Stimulated activated CD4-positive, alpha-beta T cell treated with anti-CD3 and anti-CD28 coated beads, Interleukin-1b, Interleukin-23, amount 100 ng/mL, for 24 hours (primary cell): ENCODE measurements at places on chromosomes 4 and X.

- no peak for DNase-seq
These were observed 33.9 kb downstream of the BMPR1B start for GRCh38 chr4:94791701-94792100.

DNA sequence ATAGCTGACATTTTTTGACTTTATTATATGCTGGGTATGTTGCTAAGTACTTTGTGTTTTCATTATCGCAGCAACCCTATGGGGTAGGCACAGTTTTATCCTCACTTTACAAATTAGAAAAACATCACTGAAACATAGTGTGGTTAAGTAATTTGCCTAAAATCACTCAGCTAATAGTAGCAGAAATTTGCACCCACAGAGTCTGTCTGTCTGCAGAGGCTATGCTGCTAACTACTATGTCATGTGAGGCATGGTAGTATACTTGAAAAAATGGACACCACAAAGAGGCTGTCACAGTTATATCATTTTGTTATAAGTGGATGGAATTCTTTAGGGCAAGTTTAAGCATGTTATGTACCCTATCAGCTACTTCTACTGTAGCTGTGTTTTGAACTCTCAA lies 69.0 kb downstream of the STAG2 start:
- no peak for DNase-seq

DNA sequence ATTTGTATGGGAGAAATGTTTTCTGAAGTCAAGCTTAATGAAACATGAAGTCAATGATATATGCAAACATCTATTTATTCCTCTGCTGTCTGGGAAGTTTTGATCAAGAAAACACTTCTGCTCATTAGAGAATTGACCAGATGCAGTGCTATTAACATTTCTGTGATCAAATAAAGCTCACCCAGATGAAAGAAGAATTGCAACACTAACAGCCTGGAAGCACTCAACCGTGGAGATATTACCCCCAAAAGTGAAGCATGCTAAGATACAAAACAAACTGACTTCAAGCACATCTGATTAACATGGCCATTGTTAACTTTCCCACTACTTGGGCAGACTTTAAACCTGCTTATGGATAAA lies 73.7 kb upstream of the GUCY1A1 start:
- no peak for DNase-seq

DNA sequence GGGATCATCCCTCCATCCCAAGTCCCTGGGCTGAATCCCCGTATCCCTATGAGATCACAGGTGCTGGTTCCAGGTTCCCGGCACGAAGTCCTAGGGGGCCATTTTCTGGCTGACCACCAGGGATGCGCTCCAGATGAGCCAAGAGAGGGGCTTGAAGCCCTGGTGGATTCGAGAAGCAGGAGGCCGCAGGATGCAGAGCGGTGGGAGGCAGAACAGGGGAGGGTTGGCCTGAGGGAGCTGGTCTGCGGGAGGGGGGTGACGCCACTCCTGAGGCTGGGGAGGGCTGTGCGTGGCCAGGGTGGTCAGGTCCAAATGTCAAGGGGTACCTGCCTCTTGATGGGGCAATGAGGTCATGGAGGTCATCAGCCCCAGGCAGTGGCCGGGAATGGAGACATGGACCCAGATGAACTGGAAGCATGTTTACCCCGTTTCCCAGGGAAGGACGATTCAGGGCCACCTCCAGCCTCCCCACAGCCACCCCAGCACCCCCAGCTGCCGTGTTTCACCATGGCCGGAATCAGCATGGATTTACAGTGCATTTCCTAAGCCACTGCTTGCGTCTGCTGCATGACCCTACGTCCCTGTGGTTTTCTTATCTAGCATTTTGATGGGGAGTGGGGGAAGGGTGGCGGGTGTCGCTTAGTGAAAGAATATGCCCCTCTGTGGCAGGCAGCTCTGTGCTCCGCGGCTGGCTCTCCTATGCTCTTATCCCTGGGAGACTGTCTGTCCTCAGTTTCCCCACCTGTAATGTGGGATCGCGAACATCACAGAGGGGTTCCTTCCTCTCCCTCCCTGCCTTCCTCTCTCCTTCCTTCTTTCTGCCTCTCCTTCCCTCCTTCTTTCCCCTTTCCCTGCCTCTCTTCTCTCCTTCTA lies 17.0 kb upstream of the HTRA3 start:
- no peak for DNase-seq

- no peak for DNase-seq
These were observed 158.8 kb downstream of the ADGRA3 start for GRCh38 chr4:22356987-22357596.

DNA sequence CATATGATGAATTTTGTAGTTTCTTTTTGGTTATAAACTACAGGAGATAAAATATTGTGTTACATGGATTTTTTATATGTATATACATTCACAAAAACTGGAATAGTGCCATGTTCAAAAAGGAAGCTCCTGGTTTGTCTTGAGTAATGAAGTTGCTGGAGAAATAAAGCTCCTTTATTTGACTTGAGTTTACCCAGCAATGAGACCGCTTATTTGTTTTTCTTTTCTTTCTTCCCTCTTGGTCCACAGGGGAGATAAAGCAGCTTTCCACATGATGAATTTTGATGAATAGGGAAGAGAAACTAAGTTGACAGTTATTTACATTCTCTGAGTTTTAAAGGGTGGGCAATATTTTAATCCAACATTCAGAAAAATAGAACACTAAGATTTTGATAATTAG lies 176.5 kb downstream of the GPM6A start:
- DNase-seq = no peak

DNA sequence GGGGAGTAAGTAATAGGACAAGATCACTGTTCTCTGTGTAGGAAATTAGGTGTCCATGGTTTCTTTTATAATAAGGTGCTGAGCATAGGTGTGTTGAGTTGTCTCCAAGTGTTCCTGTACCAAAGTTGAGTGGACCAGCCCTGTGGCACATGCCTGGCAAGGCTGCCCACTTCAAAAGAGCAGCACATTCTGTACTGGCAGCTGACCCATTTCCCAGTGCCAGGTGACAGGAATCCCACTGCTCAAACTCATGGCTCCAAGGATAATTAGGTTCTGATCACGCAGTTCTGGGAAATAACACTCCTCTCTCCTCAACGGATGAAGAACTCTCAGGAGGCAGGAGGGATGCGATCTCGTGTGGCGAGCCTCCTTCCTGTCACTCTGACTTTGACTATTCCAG lies 12.8 kb upstream of the LGI2 start:
- DNase-seq = no peak

- no peak for DNase-seq
These were observed 21.9 kb upstream of the GPR78 start for GRCh38 chr4:8558080-8558960.

- DNase-seq = no peak
These were observed 3.1 kb downstream of the PPBP start for GRCh38 chr4:73984736-73985527.

DNA sequence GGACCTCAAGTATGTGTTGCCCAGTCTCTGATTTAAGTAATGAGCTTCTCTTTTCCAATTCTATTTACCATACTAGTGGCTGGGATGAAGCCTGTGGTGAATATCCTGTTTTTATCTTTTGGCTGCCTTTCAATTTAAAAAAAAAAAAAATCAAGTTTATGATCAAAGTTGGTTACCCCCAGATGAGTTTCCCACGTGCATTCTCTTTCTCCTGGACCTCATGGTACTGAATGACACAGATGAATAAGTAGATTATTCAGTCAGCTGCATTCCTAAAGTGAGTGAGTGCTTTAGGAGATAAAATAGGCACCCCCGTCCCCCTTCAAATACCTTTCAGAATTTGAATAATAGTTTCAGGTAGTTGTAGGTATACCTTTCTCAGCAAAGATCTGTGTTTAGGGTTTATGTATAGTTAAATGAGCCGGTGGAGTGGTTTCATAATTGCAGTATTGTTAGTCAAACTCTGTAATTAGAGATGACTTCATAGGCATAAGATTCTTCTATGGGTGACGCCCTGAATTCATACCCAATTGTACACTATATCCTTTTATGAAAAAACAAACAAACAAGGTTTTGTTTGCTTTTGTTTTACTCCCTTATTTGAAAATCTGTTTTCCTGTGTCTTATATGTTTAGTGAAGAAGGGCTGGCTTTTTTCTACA lies 41.9 kb downstream of the PLS3 start:
- no peak for DNase-seq

GRCh38 chr4:112199041-112199440 lies 32.5 kb upstream of the AP1AR start:
- DNase-seq = no peak

- DNase-seq = no peak
These were observed 220.3 kb downstream of the KCNIP4 start for GRCh38 chr4:21728304-21728703.

- DNase-seq = no peak
These were observed 224.9 kb downstream of the FRMPD4 start for GRCh38 chrX:12363216-12363615.

DNA sequence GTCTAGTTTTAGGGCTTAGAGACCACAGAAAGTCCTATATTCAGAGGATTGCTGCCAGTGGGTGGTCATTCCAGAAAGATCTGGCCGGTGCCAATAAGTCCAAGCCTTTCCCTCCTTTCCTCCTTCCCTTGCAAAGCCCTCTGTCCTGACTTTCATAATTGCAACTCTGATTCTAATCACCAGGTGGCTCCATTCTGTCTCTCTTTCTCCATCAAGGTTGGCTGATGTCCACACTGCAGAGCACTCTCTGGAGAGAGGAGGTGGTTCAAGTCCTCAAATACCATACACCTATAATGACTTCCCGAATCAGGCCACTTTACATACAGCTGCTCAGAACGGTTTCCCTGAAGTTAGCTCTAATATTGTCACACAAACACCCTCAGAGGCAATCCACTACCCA lies 22.4 kb upstream of the ARMCX4 start:
- DNase-seq = no peak
